ENCODE measurements at places on chromosomes 7 and 10.

GRCh38 chr7:39845006-39845405 is 105.0 kb upstream of the CDK13 start:
- no peak for DNase-seq

GRCh38 chr10:112558476-112559142 is 111.6 kb downstream of the VTI1A start:
- DNase-seq, result no peak

- DNase-seq, result no peak
Measured at GRCh38 chr7:67659091-67659490, 662.5 kb downstream of the TYW1 start.

GRCh38 chr7:4470246-4470645 is 211.8 kb upstream of the FOXK1 start:
- DNase-seq, result no peak

- no peak for DNase-seq
Measured at GRCh38 chr10:10367264-10367663, 650.4 kb upstream of the CELF2 start.

- no peak for DNase-seq
Measured at GRCh38 chr7:106247841-106248240, 36.9 kb downstream of the NAMPT start.

GRCh38 chr7:40714363-40715052 is 579.7 kb downstream of the SUGCT start:
- DNase-seq, result no peak

GRCh38 chr10:131747251-131747650 is 153.6 kb upstream of the PPP2R2D start:
- no peak for DNase-seq

GRCh38 chr10:125769175-125769574 is 6.4 kb downstream of the MMP21 start:
- DNase-seq, result no peak

- no peak for DNase-seq
Measured at GRCh38 chr10:124974131-124974530, 32.2 kb downstream of the ZRANB1 start.

GRCh38 chr7:83633516-83633915 is 15.4 kb downstream of the SEMA3E start:
- DNase-seq, result no peak

GRCh38 chr10:1102416-1102815 is 46.2 kb downstream of the WDR37 start:
- no peak for DNase-seq

DNA sequence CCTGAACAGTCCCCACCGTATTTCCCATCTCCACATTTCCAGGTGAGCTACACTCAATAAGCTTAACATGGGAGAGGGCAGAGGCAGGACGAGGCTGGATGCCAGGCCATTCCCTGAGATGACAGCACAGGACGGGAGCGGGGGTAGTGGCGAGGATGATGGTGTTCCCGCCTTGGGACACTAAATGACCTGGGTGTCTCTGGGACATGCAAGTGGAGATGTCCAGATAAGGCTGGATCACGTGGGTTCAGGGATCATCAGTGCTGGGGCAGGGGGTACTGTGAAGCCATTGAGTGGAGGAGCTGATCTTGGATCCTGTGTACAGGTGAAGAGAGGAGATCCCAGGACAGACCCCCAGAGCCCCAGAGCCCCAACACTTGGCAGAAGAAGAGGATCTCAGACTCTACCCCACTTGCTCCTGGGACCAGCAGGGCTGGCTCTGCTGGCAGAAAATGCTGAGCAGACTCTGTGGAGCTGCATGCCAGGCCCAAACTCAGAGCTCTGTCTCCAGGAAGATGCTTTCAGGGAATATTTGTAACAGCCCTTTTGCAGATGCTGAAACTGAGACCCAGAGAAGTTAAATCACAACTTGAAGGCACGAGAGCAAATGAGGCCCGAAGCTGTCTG is 29.7 kb upstream of the HSPA12A start:
- no peak for DNase-seq

- DNase-seq, result no peak
Measured at GRCh38 chr10:103855424-103855823, at the start of gene SH3PXD2A. Gene SH3PXD2A, minus strand, starts transcription at chr10:103855576. Its CDS starts 310 bp downstream, at chr10:103855266.

- DNase-seq, result no peak
Measured at GRCh38 chr7:81165070-81165469, 246.2 kb upstream of the SEMA3C start.

DNA sequence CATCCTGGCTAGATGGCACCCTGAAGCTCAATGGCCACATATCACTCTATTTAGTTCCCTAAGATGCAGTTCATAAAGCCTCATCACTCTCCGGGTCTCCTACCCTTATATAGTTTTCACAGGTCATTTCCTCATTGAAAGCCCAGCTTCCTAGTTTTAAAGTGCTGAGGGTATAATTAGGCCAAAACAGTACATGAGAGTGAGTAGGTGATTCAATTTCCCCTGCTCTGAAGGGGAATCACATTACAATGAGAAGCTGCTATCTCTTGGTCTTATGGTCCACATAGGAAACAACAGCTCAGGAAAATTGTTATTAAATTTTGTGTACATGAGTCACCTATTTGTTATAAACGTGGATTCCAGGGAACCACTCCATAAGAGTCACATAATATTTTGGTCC is 162.0 kb downstream of the SEMA3E start:
- no peak for DNase-seq

DNA sequence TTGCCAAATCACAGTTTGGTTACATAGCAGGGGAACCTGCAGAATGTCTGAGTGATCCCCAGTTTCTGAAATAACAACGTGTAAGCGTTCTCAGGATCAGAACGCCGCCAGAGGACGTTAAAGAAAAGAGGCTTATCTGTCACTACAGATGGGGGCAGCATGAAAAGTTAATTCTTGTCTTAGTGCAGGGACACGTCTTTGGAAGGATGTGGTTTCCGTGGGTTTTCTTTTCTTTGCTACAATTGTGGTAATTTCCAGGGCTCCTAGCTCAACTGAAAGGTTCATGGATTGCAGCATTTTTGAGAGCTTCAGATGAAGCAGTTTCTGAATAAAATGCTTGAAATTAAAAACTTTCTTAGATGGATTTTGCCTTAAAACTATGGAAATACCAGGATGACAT is 106.6 kb downstream of the PRKCQ start:
- no peak for DNase-seq

DNA sequence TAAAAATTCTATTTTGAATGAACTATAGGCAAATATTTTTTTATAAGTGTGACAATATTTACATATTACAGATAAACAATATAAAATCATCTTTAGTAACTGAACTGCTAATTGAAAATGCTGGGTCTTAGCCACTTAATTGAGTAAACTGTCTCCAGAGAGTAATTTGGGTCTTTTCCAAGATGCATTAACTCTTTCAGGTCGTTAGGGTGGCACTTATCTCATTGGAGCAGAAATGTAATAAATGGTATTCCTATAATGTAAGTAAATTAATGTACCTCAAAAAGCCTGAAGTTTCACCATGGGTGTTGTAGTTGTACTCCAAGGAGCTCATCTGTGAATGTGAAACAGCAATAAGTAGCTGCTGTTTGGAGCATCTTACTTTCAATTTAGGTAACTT is 208.5 kb downstream of the EXOC4 start:
- DNase-seq, result no peak

DNA sequence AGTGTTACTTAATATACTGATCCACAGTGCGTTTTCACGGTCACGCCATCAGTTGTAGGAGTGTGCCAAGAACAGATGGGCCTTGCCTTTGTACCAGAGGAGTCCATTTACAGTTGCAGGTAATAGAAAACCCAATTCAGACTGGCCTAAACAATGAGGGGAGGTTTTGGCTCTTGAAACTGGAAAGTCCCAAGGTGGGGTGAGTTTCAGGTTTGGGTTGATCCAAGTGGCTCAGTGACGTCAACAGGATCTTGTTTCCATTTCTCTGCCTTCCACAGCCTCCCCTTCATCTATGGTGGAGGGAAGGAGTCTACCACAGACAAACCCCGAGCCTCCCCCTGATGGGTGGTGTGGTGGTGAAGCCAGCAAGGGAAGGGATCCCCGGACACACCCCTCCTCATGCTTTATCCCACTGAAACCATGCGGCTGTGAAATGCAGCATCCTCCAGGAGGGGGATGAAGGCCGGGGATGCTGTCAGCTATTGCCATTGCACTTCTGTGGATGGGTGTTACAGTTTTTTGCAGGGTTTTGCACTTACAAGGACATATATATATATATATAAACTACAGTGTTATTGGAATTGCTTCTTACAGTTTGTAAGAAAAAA is 14.8 kb upstream of the SH2D4B start:
- no peak for DNase-seq

DNA sequence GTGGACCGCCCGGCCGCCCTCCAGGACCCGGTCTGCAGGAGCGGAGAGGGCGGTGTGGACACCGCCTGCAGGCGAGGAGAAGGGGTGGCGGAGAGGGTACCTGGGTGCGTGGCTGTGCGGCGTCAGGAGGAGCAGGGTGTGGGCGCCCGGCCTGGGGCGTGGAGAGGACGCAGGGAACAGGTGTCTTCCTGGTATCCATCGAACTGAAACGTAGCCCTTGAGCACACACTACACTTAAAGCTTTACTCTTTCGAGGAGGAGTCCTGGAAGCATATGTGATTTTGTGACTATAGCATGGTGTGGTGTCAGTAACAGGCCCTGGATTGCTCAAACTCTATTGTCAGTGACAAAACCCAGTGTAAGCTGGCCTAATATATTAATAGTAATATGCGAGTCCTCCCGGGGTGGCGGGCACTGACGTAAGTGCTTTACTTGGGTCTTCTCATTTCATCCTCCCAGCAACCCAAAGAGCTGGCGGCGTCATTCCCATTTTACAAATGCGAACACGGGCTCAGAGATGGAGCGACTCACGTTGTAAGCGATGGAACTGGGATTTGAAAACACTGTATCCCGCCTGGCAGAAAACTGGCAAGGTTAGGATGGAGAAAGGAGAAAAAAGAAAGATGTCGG is 508 bp upstream of the TECPR1 start:
- DNase-seq, result no peak

DNA sequence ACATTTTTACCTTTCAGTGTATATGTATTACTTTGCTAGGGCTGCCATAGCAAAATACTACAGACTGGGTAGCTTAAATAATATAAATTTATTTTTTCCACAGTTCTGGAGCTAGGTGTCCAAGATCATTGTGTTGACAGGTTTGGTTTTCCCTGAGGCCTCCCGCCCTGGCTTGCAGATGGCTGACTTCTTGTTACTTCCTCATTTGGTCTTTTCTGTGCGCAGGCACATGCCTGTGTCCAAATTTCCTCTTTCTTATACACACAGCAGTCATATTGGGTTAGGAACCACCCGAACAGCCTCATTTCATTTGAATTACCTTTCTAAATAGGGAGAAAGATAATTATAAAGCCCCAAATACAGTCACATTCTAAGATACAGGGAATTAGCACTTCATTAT is 521.6 kb upstream of the SORCS1 start:
- DNase-seq, result no peak

GRCh38 chr10:16999665-17000451 is 129.8 kb downstream of the CUBN start:
- no peak for DNase-seq

GRCh38 chr7:330511-331230 is 40.7 kb downstream of the FOXL3 start:
- DNase-seq, result no peak

DNA sequence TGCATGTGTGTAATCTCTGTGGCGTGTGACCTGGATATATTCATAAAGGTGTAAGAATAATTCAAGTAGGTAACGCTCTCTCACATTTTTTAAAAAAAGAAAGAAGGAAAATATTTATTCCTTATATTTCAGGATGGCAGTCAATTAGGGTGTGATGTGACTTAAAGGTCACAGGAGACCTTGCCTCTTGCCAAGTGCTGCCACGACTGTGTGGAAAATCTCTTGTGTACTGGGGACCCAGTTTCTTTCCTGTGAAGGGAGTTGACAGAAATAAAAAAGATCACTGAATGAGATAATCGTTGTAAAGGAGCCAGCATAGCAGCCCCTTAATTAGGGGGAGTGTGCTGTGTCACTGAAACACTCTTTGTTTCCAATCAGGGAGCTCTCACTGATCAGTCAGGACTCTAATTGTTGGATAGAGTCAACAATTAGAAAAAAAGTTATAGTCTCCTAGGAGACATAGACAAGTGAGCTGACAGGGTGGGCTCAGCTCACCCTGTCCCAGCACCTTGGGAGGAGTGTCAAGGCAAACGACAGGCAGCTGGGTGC is 31.1 kb downstream of the PTPRE start:
- DNase-seq, result no peak

DNA sequence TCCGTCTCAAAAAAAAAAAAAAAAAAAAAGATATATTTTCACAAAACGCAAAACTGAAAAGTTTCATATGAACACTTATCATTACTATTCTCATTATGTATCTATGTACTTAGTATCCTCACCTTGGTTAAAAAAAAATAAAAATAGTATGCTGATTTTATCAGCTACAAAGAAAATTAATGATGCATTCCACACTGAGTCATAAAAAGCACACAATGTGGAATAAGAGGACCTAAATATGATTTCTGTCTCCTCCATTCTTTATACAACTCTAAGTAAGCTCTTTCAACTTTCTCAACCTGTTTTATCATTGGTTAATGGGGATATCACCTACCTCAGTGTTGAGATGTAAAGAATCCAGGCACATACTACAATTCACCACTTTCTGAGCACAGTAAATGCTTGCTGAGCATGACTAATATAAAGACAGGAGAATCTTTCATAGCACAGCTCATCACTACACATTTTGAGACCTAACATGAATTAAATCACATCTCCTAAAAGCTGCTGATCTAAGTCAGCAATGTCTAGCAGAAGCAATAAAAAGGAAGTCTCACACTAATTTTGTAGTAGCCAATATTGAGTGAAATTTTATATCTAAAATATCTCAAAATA is 2.7 kb downstream of the SNX13 start:
- no peak for DNase-seq

- no peak for DNase-seq
Measured at GRCh38 chr10:125001313-125002046, 59.6 kb downstream of the ZRANB1 start.
